ENCODE measurements at places on chromosomes 2 and 18.

GRCh38 chr2:195486987-195487644, 169.9 kb upstream of the SLC39A10 start:
- DNase-seq: peak; percentile 74

DNA sequence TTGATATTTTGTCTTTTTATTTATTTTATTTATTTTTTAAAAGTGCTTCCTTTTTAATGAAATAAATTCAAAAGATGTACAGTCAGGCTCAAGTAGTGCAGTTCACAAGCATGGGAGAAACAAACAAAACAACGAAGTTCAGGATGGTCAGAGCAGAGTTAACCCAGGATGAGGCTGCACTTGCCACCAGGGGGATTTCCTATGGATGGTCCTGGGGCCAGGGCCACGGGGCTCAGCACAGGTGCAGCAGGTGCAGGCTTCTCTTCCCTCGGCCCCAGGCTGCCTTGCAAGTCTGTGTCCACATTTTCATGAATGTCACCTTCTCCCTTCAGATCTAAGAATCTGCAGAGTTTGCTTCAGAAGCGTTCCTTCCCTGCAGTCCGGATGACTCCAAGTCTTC, 76.5 kb downstream of the CDCA7 start:
- DNase-seq: no peak

DNA sequence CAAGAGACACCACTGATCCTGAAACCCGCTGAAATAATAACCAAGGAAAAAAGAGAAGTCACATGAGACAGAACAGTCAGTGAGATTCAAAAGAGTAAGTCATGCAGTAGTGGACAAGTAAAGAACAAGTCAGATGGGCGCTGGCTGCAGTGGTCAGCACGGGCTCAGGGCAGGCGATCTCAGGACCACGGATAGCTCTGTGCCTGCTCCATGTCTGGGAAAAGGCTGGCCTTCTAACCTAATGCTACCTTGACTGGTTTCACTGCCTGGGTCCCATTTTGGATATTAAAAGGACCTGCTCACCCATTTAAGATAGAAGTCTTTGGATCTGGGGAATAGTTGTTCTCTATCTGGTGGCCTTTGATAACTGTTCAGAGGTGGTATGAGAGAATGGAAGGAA, 61.7 kb upstream of the LCLAT1 start:
- peak; percentile 49 for DNase-seq

DNA sequence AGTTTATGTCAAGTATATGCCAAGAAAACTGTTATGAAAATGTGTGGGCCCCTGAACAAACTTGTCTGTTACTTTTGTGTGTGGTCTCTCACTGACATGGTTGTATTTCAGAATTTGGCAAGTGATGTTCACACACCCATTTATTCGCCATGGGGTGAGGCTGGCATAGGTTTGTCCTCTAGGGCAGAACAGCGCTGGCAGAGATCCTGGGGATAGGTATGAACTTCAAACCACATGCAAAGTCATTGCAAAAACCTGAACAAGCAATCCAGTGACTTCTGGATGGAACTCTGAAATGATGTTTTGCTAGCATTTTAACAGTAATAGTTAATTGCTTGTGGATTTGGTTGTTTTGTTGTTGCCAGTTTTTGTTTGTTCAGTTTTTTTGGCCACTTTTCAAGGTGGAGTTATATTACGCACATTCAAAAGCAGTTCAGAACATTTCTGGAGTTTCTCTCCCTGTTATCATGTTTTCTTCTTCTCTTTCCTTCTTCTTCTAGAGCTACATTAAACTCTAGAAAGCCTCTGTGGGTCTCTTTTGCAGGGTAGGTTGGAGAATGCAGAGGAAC, 78.5 kb downstream of the MDH1 start:
- DNase-seq: no peak

GRCh38 chr2:127219171-127220070, 678 bp downstream of the CYP27C1 start:
- DNase-seq: no peak

DNA sequence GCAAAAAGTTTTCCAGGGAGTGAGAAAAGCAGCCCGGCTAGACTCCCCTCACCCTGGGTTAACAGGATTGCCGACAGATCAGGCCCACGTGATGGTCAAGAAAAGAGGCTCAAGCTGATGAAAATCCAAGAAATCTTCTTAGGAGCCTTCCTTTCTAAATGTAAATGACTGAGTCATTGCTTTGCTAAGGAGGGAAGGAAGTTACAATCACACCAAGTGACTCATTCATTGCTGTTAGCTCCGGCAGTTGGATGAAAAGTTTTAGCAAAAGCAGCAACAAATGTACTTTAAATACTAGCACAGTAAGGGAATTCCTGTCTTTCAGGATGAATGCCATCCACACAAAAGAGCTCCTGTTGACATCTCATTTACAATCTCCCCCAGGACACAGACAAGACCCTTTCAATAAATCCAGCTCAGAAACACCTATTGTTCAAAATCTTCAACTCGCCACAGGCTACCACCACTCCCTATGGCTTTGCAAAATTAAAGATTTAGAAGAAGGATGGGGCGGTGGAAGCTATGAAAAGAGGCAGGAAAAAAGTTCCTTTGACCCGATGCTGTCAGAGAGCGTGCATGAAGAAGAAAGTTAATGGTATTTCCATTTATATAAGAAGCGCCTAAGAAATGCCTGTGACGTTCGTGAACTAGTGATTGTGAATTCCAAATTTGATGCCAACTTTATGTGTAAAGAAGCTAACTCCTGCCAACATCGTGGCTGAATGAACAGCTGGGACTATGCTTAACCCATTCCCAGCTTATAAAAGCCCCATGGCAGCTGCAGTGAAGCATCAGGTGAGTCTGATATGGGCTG, 153.7 kb downstream of the TGIF1 start:
- DNase-seq: peak; percentile 98

GRCh38 chr2:96259497-96259921, 6.3 kb downstream of the TMEM127 start:
- no peak for DNase-seq

- DNase-seq: no peak
Observed at GRCh38 chr2:33230195-33230594, 246.3 kb upstream of the RASGRP3 start.

- DNase-seq: no peak
Observed at GRCh38 chr18:36349552-36349951, 52.0 kb downstream of the FHOD3 start.

DNA sequence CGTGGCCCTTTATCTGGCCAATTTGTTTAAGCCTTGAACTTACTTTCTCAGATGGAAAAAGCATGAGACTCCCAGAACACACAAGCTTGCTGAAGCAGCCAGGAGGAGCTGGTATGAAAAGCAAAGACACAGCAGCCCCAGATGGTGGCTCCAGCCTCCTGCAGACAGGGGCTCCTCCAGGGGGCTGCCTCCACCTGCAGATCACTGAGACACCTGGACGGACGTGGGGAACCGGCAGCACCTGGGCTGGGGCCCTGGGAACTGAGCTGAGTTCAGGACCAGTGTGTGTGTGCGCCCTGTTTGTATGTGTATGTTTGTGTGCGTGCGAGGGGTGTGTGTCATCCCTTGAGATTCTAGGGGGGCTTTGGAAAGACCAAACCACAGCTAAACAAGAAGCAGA, 8.6 kb downstream of the CYS1 start:
- no peak for DNase-seq

- DNase-seq: no peak
Observed at GRCh38 chr2:152537081-152537651, 180.1 kb downstream of the PRPF40A start.

DNA sequence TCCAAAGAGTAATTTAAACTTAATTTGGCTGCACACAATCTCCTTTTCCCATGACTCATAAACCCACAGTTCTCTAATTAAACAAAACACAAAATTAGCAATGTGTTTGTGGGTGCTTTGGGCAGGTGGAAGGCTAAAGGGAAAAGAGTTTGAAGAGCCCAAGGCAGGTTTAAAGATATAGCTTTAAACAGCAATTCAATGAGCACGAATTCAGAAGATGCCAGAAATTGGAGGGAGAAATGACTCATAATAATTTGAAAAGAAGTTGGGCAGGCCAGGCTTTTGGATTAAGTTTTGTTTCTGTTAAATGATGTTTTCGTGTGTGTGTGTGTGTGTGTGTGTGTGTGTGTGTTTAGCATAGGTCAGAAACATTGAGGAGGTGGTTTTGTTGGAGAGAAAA, 594.8 kb upstream of the ZEB2 start:
- DNase-seq: peak; percentile 33

GRCh38 chr2:14569294-14569693, 63.2 kb upstream of the LRATD1 start:
- peak; percentile 4 for DNase-seq

- no peak for DNase-seq
Observed at GRCh38 chr2:154263206-154263605, 391.5 kb downstream of the GALNT13 start.

DNA sequence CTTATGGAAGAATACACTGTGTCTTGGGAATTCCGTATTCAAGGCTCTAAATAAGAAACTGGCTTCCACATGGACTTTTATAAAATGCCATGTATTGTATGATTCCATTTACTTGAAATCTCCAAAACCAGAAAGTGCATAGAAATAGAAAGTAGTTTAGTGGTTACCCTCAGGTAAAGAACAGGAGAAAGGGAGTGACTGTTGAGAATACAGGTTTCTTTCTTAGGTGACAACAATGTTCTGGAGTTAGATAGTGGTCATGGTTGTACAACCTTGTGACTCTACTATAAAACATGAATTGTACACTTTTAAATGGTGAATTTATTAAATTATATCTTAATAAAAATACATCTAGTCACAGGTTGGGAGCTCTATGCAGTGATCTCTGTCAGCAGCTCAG, 481.8 kb downstream of the SPAG16 start:
- no peak for DNase-seq

GRCh38 chr2:200703127-200703925, 108.4 kb upstream of the BZW1 start:
- peak; percentile 85 for DNase-seq

DNA sequence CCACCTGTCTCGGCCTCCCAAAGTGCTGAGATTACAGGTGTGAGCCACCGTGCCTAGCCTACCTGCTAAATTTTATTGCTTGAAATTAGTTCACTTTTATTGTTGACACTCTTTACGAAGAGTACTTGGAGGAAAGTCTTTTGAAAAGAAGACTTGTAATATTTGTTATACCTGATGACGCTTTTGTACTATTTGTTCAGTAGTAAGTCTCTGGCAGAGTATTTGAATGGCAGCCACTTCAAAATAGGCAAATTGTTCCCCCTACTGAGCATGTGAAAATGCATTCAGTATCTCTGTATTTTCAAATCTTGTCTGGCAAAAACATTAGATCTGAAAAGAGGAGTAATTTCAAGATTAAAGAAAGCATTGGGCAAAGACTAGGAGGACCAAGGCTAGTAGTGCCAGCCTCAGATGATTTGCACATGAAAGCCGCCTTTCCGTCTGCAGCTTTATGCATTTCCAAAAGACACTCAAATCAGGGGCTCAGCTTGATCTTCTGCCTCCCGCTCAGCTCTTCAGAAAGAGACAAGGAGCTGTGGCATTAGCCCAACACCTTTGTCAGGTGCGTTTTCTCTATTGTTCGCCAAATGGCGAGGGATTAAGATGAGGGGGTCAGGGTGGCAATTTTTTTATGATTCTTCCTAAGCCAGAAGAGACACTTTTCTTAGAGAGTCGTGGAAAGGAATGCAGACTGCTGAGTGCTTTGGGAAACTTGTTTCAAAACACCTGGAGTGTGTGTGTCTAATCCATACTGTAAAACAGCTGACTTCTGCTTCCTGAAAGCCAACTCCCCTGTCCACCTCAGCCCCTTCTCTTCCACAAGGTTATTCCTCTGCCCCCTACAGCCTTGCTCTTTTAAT, 18.8 kb upstream of the FOXI3 start:
- DNase-seq: no peak

DNA sequence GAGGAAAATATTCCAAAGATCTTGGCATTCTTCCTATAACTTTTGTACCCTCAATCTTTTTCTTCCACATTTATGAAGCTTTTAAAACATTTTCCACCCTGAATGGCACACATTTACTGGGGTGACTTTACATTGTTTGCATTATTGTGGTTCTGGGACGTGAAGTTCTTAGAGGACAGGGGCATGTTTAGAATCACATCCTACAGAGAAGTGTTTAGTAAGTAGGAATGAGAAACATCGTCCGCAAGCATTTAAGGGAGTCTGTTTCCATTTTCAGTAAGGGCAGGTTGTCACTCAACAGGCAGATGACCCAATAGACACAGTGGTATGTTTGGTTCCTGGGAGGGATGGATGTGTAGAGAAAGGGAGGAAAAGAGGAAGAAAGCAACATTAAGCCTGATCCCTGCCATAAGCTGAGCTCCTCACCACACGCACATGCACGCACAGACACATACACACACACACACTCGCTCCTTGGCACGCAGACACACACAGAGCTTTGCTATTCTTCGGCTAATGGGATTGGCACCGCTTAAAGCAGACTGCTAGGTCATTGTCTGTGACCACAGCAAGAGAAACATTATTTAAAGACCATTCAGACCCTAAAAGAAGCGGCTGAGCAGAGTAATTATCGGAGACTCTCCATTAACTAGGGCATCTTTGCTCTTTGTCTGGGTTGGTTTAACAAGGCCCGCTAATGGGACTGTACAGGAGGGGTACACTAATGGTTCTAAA, 14.2 kb upstream of the PLEKHM3 start:
- no peak for DNase-seq

GRCh38 chr2:129876541-129876940, 102.9 kb upstream of the RAB6C start:
- no peak for DNase-seq

GRCh38 chr18:24421831-24422230, 4.6 kb upstream of the IMPACT start:
- no peak for DNase-seq

- DNase-seq: peak; percentile 37
Observed at GRCh38 chr2:214628091-214628490, 181.4 kb downstream of the BARD1 start.

DNA sequence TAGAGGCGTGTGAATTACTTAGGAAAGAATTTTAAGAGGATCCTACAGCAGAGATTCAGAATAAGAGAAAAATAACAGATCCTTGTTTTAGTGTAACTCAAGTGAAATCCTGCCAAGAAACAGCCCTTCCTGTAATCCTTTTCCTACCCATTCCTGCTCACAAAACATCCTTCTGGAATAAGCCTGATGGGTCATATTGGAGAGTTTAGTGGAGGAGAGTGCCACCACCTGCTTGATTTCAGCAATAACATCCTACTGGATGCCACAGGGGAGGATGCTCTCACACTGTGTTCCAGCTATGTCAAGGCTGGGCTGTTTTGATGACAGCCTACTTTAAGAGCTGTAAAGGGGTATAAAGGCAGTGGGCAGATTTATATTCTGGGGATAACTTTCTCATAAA, 54.8 kb upstream of the CCDC178 start:
- DNase-seq: peak; percentile 64
